Activated T-cell treated with anti-CD3 and anti-CD28 coated beads, Interleukin-2, amount 50 U/mL, for 72 hours (primary cell): ENCODE measurements at places on chromosomes 12 and 14.
A peak's percentile ranks its signal among the peaks of the same experiment; 100 is the strongest.

DNA sequence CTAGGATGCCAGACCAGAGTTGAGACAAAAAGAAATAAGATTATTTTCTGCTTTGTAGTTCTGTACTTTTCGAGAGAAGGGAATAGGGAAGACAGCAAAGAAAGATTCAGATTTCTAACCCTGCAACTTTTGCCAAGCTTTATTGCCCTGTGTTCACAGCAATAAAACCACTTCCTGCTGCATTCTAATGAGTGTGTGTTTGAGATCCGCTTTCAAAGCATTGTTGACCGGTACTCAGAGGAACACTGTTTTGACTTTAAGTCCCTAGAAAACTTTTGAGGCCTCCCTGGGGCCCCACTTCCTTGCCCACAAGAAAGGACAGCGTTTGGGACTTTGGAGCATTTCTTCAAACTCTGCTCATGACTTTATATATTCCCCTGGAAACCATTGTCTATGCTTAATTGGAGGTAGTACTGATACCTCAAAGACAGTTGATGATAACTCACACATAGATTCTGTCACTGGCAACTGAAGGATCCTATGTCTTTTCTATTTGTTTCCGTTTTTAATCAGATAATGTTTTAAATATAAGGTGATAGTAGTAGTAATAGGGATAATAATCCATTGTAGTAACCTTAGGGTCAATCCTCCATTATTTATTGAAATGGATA lies 1.3 kb downstream of the RNASE6 start:
- DNase-seq: no peak

DNA sequence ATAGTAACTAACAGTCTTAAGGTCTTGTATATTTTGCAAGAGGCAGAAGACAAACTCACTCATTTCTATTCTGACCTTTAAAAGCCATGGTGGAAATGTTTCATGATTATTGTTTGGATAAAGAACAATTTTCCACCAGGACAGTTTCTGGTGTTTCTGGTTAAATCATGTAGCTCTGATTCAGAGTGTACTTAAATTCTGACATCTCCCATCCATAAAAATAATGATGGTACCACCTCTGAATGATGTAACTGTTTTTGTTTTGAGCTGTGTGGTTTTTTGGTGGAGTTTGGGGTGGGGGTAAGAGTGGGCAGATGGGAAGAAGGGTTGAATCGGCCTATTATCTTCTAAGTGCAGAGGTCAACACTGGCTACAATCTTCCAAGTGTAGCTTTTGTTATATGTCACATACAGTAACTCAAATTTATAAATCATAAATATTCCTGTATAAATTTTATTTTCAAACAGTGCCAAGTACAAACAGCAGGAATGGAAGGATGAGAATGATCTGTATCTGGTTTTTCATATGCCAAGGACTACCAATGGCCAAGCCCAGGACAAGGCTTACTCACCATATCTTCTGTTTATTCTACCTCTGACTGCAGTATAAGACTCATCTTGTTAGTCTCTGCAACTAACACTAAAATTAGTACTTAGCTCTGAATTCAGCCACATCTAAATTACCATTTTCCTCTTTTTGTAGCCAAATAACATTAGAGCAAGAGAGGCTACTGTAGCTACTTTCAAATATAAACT lies 108.7 kb downstream of the BCAT1 start:
- DNase-seq: peak; percentile 51

GRCh38 chr14:73136085-73136386 lies 271 bp upstream of the PSEN1 start:
- DNase-seq: no peak

- DNase-seq: no peak
Measured at GRCh38 chr14:95467232-95467631, 49.2 kb downstream of the SYNE3 start.

GRCh38 chr12:49813131-49813530 lies 15.1 kb downstream of the NCKAP5L start:
- DNase-seq: no peak

- DNase-seq: no peak
Measured at GRCh38 chr14:103772078-103772712, 56.6 kb downstream of the ZFYVE21 start.

DNA sequence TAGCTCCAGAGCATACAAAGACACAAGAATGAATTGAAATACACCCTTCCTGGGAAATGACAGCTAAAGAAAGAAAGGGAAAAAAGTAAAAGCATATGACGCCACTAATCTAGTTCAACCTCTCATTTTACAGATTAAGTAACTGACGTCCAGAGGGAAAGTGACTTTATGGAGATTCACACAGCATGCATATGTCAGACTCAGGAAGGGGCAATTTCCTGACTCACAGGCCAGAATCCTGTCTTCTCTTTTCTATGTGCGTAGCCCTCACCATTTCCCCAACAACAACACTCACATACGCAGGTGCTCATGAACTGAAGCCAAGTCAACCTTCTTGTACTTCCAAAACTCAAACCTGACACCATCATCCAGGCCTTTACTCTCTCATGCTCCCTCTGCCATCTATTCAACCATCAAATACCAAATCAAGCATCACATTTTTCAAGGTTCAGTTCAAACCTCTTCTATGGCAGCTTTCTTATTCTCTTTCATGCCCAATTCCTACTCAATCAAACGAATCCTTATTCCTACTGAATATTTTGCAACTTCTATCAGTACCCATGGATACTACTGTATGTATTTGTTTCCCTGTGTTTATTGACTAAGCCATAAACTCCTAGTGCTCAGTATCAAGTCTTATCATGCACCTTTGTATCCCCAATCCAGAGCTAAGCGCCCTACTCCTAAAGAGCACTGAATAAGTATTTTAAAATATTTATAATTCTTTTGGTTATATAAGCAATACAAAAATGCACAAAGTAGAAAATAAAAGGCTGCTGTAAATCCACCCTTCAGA lies 52.8 kb downstream of the STXBP6 start:
- no peak for DNase-seq

DNA sequence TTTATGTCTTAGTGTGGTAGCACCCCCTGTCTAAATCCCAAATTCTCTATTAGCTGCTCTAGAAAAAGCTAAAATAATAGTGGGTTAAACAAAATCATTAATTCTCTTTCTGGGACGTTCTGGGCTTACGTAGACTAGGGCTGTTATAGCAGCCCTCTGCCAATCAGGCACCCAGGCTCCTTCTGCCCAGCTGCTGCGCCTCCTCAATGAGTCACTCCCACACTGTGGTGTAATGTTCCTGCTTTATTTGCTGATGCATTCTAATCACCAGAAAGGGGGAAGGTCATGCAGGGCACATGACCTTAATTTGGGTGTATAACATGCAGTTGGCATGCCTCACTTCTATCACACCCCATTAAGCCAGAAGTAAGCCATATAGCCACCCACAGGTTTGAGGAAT lies 294.5 kb downstream of the GALC start:
- DNase-seq: no peak

- DNase-seq: no peak
Measured at GRCh38 chr14:30550335-30550734, 8.6 kb upstream of the G2E3 start.

DNA sequence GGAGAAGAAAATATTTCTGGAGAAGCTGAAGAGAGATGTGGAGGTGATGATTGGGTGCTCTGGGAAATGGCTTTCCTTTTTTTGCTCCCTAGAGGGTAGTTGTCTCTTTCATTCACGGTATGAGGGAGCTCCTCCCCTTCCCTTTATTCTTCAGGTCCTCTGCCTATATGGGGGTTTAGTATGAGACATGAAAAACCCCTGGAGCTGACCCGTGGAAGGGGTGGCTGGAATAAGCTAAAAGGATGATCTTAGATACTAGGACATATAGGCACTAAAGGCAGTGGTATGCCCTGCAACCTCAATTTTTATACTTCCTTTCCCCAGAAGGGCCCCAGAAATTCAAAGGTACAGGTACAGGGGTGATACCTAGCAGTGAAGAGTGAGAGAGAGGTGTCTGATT lies 4.2 kb upstream of the DTX3 start:
- DNase-seq: no peak

- no peak for DNase-seq
Measured at GRCh38 chr14:104687601-104688504, 1.6 kb upstream of the INF2 start.

DNA sequence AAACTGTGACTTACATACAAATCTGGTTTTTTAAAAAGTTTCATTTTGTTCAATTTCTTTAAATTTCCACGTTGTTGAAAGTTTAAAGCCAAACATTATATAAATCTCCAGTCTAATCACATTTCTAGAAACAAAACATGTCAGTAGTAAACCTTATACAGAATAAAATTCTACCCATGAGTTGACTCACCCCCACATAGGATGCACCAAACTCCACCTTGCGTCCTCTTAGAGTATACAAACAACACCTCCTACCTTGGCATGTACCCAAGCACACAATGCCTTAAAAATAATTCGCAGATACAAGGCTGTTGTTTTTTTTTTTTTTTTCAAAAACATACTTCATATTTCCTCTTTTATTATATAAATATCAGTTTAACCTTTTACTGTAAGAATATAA lies 3.3 kb downstream of the FBXL14 start:
- DNase-seq: peak; percentile 50

GRCh38 chr14:104788873-104789663 lies 6.5 kb downstream of the AKT1 start:
- DNase-seq: no peak

GRCh38 chr12:59056966-59057365 lies 136.7 kb upstream of the LRIG3 start:
- no peak for DNase-seq

- no peak for DNase-seq
Measured at GRCh38 chr12:69922999-69923398, 98.0 kb downstream of the MYRFL start.

DNA sequence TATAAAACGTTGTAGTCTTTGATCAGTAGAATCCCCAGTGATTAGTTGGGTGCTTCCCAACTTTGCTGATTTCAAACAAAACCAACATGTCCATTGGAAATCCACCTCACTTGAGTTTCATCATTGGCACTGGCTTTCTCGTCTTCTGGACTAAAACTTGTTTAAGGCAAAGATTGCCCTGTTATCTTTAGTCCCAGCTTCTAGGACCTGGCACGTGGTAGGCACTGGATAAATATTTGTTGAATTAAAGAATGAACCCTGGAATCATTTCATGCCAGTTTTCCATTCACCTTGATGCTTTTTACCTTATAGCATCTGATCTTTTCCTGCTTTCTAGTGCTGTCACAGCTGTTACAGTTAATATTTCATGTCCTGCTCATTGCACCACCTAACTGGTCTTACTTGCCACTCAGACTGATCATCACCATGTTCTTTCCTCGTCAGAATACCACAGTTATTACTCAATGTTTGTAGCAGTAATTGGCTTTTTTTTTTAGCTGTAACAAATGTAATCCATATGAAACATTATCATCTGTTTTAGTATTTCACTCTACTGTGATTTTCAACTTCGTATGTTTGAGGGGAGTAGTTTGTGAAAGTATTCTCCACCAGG lies 7.3 kb upstream of the C12orf50 start:
- DNase-seq: no peak

- no peak for DNase-seq
Measured at GRCh38 chr12:5166976-5167375, 123.3 kb downstream of the KCNA5 start.

- no peak for DNase-seq
Measured at GRCh38 chr12:82694970-82695369, 8.3 kb downstream of the TMTC2 start.

DNA sequence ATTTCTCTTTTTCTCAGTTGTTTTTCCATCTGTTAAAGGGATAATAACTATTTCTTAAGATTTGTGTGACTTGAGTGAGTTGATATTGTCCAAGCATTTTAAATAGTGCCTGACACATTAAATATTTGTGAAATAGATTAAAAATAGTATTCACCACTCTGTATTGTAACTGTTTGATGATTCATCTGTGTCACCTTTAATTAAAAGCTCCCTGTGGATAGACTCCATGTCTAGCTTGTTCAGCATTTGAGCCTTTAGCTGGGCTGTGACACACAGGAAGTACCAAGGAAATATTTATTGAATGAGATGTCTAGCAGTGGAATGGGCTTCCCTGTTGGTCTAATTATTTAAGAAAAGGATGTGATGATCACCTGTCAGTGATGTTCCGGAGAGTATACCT lies 1.8 kb upstream of the GLIPR1L2 start:
- no peak for DNase-seq

- peak; percentile 35 for DNase-seq
Measured at GRCh38 chr14:55802986-55803872, 223.2 kb downstream of the KTN1 start.

GRCh38 chr12:107368586-107368985 lies 275.2 kb upstream of the CRY1 start:
- peak; percentile 57 for DNase-seq

DNA sequence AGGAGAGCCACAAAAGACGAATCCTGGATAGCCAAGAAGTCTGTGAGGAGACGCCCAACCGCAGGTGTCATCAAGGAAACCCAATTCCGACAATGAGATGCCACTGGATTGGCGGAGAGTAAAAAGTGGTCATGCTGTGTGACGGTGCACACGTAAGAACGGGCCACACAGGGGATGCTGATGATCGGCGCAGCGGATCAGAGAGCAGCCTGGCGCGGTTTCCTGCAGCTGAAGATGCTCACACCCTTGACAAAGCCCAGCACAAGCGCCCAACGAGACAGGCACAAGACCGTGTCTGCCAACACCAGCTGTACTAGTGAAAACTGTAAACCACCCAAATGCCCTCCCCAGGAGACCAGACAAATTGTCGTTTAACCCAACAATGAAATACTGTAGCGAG lies 55.8 kb downstream of the CCDC85C start:
- DNase-seq: no peak

GRCh38 chr14:88166616-88167015 lies 156.5 kb downstream of the KCNK10 start:
- DNase-seq: no peak

DNA sequence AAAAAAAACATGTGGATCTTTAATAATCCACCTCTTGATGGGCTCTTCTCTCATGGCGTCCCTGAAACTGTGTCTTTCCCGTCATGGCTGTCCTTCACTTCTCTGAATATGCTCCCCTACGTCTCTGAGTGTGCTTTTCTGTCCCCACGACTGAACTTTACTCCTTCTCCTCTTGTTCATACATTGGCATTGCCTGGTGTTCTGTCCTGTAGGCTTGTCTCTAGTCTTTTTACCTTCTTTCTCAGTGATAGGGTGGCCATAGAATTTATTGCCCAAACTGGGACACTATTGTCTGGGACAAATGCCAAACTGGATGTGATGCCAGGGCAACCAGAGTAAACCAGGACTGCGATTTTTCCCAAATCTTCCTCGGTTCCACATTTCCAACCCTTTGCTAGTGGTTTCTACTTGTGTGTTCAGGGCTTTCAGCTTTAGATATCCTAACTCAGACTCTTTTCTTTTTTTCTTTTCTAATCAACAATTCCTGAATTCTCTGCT lies 202.2 kb downstream of the ATP23 start:
- DNase-seq: no peak

GRCh38 chr12:52650520-52651081 lies 1.4 kb downstream of the KRT2 start:
- no peak for DNase-seq

DNA sequence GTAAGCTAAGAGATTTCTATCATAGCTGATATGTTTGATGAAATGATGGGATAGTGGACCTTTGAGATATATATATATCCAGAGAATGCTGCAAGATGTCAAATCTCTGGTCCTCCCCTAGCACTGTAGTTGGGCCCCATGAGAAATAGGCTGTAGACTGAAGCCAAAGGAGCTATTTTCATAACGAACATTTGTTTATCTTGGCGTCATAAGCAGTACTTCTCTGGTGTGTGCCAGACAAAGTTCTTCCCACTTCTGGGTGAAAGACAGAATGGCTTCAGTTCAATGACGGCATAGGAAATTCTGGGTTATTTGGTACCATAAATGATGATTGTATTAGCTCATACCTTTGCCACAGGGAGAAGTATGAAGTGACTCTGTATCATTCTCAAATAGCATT lies 534.3 kb downstream of the SOX5 start:
- no peak for DNase-seq
